ENCODE measurements at places on chromosomes 3 and 15. TPM values are rescaled to one million over a fixed set of nuclear protein-coding genes. Genes with fewer than 3 reads are reported as not detected.
A peak's percentile ranks its signal among the peaks of the same experiment; 100 is the strongest.

SPTBN5 gene
- total RNA-seq: 0.36 TPM

ALDH1L1 gene
- total RNA-seq: not detected

TMEM43 gene
- 145 TPM for total RNA-seq

PLA2G4E gene
- total RNA-seq: not detected

DPP8 gene
- 40.9 TPM for total RNA-seq

P4HTM gene
- 31.8 TPM for total RNA-seq

TJP1 gene
- 74.3 TPM for total RNA-seq

DNA sequence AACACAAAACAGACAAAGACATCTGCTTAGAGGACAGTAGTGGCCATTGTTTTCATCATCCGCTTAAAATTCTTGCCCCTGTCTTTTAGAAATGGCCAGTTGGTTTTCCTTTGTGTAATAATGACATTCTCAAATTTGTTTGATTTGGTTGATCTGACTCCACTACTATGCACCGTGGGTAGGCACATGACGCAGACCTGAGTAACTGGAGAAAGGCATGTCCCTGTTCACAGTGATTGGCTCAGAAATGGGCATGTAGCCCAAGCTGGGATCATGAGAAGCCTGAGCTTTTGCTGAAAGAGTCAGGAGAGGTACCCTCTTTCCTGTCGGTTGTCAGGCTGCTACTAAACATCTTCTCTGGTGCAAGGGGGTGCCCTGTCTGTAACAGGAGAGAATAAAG, 36.6 kb upstream of the MAGI1 start:
- DNase-seq: peak; percentile 87

DNA sequence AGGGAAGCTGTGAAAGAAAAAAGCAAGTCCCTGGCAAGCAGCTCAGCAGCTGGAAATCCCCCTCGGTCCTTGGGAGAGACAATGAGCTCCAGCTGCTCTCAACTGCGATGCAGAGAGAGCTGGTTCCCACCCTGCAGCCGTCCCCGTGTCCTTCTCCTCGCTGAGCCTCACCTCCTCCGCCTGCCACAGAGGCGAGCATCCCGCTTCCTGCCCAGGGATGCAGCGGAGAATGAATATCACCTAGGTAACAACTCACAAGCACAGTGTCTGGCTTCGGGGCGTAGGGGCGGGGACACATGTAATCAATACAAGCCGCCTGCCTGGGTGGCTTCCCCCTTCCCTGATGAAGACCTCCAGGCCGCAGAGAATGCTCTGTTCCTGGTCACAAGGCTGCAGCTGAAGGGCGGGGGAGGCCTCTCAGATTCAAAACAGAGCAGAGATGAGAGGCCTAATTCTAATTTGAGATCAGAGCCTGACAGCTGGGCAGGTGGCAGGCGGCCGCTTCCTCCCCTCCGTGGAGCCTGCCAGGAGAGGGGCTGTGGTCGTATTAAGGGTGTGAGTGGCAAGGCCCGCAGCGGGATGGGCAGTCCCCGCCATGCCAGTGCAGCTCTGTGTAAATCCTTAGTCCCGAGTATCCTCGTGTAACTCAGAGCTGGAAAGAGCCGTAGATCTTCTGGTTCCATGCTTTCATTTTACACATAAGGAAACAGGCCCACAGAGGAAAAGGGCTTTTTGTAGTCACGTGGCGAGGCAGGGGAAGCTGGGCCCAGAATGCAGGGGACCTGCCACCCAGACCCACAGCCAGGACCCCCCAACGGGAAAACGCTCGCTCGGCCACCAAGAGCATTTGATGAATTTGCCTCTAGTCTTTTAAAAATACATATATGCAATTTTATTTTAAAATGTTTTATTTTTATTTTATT, 24.3 kb downstream of the ZDHHC19 start:
- DNase-seq: peak; percentile 52

DNA sequence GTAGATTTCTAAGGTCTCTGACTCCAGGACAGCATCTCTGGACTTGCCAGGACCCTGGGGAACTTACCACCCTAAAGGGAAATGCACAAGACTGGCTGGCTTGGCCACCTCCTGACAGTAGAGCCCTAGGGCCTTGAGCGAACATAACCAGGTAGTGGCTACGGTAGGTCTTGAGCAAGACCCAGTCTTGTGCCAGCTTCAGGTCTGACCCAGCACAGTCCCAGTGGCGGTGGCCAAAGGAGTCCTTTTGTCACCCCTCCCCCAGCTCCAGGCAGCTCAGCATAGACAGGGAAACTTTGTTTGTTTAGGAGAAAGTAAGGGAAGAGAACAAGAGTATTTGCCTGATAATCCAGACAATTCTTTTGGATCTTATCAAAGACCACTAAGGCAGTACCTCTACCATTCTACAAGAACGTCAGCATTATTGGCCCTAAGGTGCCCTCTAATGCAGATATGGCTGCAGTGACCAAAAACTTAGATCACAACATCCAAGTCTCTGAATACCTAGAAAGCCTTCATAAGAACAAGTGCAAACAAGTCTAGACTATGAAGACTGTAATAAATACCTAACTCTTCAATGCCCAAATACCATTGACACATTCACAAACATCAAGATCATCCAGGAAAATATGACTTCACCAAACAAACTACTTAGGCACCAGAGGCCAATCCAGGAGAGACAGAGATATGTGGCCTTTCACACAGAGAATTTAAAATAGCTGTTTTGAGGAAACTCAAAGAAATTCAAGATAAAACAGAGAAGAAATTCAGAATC, 38.7 kb upstream of the FBN1 start:
- DNase-seq: no peak

- DNase-seq: no peak
Measured at GRCh38 chr15:101207867-101208288, 44.0 kb downstream of the CHSY1 start.

DNA sequence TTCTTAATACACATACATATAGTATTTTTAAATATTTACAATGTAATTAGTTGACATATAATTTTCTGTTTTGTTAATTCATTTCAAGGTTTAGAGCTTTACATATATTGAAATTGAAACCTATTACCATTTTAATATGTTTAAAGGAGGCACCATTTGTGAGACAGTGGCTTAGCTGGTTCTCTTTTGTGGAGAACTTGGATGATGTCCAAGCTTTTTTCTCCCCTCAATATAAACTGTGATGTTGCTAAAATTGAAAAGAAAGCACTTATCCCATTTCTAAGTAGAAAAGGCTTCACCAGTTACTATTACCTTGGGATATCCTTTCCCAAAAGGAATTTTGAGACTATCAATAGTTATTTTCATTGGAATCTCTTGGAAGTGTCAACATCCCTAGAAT, 707.2 kb downstream of the NTRK3 start:
- no peak for DNase-seq

DNA sequence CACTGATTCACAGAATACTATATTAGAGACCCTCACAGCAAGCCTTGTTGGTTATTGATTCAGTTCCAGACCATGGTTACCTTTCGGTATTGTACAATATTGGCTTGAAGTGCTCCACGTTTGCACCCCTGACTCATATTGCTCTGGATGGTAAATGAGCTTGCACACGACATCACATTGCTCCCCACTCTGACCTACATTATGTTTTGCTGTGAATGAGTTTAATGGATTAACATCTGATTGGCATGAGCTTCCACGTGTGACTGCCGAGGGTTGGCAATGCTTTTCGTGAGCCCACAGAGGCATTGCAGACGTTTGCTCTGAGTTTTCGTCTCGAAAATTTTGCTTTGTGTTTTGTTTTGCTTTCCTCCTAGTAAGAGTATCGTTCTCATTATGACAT, 225.8 kb upstream of the ICE2 start:
- no peak for DNase-seq

- no peak for DNase-seq
Measured at GRCh38 chr15:40043927-40044716, 5.1 kb upstream of the SRP14 start.

- no peak for DNase-seq
Measured at GRCh38 chr3:62718011-62718410, 157.2 kb downstream of the CADPS start.

- DNase-seq: no peak
Measured at GRCh38 chr15:51856714-51857380, 27.4 kb downstream of the TMOD3 start.

- peak; percentile 82 for DNase-seq
Measured at GRCh38 chr3:115245438-115245837, 98.3 kb upstream of the ZBTB20 start.

DNA sequence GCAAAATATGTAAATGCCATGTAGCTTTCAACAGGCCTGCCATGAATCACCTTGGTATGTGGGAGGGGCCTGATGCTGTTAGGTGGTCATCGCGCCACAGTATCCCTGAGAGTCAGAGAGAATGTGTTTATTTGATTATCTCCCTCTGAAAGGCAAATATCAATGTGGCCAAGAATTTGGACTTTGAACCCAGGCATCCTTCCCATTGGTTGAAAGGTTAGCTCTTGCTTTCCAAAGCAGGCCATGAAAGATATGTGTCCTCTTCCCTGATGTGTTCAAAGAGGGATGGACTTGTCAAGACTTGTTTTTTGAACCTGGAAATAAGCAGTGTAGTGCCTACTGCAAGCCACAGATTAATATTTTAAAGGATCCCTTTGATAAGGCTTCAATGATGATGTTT, 36.7 kb downstream of the SRP14 start:
- DNase-seq: no peak

- DNase-seq: no peak
Measured at GRCh38 chr3:131555456-131555855, 52.7 kb upstream of the MRPL3 start.

- no peak for DNase-seq
Measured at GRCh38 chr3:99409961-99410360, 228.4 kb upstream of the COL8A1 start.

- DNase-seq: no peak
Measured at GRCh38 chr15:63990454-63990853, 55.8 kb downstream of the DAPK2 start.

DNA sequence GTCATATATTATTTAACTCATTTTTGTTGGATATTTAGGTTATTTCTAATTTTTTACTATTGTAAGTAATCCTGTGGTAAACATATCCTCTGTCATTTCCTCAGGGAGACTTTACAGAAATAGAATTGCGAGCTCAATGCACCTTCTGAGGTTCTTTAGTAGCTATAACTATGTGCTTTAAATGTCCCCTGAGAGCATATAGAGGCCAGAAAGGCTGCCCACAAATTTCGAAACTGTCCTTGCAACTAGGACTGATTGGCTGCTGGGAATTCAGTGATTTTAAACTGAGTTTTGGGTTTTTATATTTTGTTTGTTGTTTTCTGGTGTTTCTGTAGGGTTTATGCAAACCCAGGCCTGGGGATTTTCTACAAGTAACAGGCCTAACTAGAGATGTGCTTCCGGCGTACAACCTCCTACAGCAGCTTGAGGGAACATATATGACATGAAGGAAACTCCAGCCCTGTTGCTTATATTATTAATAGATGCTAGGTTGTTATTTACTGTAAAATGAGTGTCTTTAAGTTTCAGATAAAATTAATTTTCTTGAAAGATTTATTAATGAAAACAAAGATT, 29.1 kb upstream of the P4HTM start:
- DNase-seq: peak; percentile 59

DNA sequence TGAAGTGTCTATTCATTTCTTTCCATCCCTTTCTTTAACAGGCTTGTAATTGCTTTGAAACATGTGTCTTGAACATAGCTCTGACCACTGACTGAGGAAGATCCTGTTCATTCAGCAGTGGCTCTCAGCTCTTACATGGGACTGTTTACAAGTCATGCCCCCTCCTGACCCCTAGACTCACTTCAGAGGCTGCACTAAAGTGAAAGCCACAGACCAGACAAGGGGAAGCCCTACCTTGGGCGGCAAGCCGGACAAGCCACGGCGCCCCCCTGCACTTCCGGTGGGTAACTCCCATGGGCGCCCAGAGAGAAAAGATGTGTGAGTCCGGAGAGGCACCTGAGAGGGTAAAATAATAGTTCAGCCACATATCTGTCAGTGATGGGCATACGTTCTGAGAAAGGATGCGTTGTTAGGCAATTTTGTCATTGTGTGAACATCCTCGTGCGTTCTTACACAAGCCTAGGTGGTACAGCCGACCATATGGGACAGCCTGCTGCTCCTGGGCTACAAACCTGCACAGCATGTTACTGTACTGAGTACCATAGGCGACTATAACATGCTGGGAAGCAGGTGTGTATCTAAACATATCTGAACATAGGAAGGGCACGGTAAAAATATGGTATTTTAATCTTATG, 116.2 kb downstream of the CHSY1 start:
- DNase-seq: no peak

DNA sequence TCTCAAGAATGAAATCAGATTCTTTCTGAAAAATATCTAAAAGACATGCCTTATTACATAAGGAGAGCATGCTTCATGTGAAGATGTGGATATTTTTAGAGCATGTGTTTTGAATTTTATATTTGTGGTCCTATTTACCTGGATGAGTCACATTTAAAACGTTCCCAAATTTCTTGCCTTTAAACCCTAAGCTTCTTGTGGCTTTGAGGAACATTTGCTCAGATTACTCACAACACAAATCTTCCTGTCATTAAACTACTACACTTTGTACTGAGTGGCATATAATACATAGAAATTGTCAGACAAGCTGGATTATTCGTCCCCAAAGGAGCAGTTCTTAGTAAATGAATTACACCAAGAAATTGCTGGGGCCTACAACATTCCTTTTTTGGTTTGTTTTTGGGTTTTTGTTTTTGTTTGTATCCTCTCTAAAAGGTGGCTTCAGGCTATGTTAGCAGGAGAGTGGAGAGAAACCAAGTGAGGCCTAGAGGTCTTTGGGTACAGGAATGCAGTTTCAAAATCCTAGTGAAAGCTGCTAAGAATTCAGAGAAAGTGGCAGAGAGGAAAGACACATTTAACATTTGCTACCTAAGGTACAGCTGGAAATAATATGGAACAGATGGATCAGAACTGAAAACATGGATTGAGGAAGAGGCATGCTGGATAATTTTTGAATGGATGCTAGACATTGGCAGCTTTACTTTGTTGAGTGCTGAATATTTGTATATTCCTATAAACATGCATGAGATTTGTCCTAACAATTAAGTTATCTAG, 128.1 kb downstream of the RPL22L1 start:
- no peak for DNase-seq

GRCh38 chr15:24916305-24917009, 38.3 kb upstream of the SNRPN start:
- DNase-seq: no peak

GRCh38 chr3:88912294-88912877, 195.0 kb upstream of the EPHA3 start:
- DNase-seq: no peak

DNA sequence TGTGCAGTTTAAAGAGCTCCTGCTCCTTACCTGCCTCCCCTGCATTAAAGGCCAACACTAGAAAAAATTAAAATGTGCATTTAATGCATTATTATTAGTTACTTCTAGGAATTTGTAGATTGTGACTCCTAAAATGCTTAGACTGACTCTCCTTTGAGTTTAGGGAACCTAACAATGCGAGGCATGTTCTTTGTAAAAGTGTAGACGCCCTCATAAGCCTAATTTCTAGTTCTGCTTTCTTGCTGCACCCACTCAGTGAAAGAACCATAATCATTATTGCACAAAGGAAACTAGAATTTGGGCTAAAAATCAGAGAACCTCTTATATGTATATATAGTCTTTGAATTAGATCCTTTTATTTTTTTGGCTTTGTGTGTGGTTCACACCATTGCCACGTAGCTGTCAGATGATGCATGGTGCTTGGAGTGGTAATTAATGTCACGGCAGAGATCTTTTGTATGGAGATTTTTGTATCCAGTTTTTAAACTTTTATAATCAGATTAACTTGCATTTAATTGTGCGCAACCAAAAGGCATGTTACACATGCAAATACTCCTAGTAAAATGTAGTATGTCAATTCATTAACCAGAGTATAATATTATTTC, 710 bp downstream of the ABHD10 start:
- DNase-seq: no peak

Data from osteoblast (primary cell).